ENCODE measurements at places on chromosomes 2 and 18.

- no peak for DNase-seq
These were observed 51.3 kb downstream of the TMEM163 start for GRCh38 chr2:134667541-134667940.

DNA sequence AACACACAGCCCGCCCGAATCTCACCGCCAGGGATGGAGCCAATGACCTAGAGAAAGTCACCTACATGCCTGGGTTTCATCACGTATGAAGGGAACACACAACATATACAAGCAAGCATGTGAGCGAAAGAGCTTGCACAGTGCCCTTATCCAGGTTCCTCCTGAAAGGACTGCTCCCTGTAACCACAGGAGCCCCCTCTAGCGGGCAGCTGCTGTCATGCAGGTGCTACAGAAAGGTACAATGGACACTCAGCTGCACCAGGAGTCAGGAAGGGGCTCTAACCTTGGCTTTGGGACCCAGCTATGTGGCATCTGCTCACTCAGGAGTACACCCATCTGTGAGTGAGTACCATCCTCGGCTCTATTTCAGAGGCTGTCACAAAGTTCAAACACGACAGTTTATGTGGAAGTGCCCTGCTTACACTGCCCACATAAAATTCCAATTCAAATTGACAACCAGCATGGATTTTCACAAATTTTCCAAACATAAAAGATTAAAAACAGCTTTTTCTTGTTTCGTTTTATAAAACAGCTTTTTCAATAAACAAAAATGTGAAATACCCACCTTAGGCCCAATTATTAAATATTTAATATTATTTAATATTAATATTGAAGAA lies 3.5 kb downstream of the NDUFA10 start:
- DNase-seq = peak; percentile 70

DNA sequence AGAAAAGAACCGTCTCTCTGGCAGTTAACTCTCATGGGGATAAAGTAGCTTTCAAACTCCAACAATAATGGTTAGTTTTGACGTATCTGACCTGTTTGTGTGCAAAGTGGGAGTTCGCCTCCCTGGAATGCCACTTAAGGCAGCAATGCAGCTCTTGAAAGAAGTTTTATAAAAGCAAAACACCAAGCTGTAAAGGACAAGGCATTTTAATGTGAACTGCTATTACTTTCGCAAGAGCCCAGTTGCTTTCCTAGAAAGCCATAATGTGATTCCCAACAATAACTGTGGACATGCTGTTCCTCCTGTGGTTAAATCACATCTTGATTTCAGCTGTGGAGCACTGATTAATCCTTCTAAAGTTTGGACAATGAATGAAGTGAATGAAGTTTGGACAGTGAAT lies 303.7 kb downstream of the PTPRM start:
- DNase-seq = no peak

DNA sequence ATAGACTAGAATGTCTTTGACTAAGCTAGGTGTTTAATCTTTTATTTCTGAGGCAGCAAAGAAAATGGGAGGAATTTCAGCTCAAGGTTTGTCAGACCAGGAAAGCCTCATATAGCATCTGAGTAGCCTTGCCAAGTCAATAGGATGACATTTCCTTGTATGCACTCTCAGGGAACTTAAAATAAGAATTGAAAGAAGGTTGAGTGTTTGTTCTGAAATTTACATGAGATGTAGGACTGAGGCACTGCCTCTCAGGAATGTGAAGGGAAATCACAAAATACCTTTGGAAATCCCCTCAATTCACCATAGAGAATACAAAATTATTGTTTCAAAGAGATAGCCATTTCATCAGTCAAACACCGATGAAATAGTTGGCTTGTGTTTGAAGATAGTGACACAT lies 392.0 kb upstream of the NRP2 start:
- DNase-seq = no peak

DNA sequence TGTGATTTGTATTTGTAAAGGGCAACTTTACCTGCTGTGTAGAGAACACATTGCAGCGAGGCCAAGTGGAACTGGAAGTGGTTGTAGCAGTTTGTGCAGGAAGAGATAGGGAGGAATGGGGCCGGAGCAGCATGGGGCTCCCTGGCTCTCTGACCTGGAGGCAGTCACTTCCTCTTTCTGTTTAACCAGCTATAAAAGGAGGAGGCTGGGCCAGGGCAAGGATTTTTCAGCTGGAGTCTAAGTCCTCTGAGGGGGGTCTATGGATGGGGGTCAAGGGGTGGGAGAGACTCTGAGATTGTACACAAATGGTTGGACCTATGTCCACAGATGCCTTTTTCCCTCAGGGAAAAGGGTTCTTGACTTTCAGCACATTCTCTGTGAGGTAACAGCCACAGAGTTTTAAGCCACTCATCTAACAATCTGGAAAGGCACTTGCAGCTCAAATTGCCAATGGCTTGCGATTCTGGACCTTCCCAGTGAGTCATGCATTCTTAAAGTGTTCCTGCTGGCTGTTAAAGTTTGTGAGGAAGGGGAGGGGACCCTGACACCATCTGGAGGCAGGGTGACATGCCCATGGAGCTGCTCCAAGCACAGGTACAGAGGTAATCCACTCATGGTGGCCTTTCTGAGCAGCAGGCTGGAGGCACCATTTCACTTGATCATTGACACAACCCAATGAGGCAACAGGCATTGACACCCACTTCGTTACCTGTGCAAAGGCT lies 347.0 kb downstream of the CYRIA start:
- DNase-seq = no peak

DNA sequence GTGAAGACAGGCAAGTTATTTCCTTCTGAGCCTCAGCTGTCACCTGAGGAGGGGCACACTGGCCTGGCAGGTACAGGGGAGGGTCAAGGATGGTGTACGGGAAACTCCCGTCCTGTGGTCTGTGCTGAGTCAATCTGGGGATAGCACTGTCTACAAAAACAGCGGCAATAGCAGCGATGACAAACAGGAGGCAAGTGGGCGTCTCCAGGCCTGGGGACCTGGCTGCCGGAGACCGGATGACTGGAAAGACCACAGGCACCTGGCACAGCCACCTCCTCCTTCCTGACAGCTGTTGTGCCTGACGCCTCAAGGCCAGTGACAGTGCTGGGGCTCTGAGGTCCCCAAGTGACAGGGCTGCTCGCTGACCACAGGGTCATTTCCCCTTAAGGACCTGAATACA lies 202.1 kb upstream of the HS6ST1 start:
- DNase-seq = no peak

- DNase-seq = no peak
These were observed 69.9 kb downstream of the COA5 start for GRCh38 chr2:98538280-98539041.

DNA sequence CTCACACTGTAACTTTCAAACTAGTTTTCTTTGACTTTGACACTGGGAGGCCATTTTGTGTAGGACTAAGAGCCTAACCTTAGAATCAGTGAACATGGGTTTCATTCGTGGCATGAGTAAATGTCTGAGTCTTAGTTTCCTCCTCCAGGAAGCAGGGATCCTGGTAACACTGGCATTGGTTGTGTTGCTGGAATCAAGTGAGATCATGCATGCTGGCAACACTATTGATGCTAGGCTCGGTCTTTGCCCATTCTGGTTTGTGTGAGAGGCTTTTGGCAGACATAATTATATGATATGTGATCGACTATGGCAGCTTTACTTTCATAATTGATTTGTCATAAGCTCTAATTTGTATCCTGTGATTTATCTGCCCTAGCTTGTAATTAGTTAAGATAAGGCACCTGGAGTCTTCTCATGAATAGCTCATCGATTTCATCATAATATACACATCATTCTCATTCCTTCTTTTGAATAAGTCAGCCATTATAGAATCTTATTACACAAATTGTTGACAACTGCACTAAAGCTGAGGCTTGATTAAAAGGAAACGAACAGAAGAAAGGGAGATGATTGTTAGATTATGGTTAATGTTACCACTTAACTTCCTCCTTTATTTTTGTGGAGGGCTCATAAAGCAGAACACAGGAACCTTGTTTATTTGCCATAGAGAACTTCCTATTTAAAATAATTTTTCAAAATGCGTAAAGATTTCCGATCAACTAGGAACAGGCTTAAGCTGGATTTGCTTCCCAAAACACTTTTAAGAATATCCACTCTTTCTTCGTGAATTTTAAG lies 12.6 kb downstream of the PPP1R1C start:
- no peak for DNase-seq

Data from neural crest cell (in vitro differentiated cells).